ENCODE measurements at places on chromosomes 6 and 20. TPM values are rescaled to one million over a fixed set of nuclear protein-coding genes. Genes with fewer than 3 reads are reported as not detected.
A peak's percentile ranks its signal among the peaks of the same experiment; 100 is the strongest.

GHRH gene
- not detected for total RNA-seq

DNA sequence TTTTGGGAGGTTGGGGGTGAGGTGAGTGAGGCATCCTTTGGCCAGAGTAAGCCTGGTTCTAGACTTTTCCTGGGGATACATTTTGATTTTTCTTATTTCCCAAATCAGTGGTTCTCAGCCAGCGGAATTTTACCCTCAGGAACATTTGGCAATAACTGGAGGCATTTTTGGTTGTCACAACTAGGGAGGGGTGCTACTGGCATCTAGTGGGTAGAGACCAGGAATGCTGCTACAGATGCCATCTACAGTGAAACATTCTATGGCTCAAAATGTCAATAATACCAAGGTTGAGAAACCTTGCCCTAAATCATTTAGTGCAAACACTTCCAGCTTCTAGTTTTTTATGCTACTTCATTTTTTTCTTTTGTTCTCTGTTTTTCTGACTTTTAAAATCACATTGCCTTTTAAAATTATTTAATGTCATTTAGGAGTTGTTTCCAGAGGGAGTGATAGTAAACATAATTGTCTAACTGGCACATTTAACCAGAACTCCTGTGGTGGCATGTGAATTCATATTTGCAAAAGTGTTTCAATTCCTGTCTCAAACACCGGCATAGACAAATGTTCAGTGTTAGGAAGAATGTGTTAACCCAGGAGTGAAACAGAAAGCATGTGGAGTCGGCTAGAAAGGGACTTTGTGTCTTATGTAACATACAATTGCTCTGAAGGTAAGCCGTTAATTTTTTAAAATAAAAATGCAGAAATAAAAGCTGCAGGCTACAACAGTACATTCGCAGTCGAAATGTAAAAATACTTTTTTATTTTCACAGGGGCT, 59.0 kb downstream of the QRSL1 start:
- no peak overlapping the region for H3K27ac ChIP-seq
- H3K27me3 ChIP-seq, result no peaks in the 10 kb centered on the region
- H3K4me1 ChIP-seq, result peaks cover 2% of the 10 kb centered on the region
- H3K4me3 ChIP-seq, result no peak overlapping the region
- no peak for DNase-seq

DNA sequence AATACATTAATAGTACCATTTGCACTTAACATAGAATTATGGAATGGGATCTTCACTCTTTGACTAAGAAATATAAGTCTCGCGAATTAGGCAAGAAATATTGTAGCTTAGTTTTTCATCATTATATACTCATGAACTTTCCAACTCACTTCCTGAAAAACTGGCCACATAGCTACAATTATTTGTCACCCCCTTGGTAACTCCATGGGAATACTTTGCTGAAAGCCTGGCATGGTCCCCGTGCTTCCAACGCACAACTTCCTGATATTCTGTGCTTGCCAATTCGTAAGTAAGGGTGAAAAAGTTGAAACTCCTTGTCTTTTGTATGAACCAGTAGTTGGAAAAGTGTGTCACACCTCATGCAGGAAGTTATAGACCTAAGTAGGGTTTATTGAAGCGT, 23.7 kb upstream of the HLA-DQA1 start:
- no peaks in the 10 kb centered on the region for H3K27me3 ChIP-seq
- H3K4me3 ChIP-seq, result no peak overlapping the region
- H3K4me1 ChIP-seq, result no peaks in the 10 kb centered on the region
- no peak for DNase-seq
- H3K36me3 ChIP-seq, result no peaks in the 10 kb centered on the region
- H3K27ac ChIP-seq, result no peak overlapping the region

DNA sequence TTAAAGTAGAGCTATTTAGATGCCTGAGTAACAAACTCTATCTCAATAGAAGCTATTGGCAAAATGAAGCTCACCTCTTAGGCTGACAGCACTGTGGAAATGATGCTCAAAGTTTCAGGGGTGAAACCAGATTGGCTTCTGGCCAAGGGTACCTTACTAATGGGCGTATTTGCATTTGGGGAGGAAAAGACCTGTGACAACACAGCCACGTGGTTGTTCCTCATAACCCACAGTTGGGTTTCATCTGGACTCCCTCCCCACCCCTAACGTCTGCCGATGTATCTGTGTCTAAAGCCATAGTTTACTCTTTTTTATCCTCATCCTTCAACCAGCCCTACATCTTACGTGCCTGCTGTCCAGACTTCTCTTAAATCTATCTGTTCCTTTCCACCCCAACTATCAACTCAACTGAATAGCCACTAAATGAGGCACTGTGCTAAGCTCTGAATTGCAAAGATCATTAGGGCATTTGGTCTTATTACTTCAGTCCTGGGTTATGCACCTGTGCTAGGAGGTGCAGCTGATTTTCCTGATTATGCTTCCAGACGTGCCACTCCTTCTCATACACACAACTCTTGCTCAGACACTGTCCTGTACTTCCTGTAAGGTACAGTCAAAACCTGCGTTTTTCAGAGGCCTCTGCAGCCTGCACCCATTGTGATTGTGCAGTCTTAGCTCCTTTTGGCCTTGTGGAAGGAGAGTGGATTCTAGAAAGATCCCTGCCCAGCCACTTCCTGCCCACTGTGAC, 80.6 kb upstream of the ARMC2 start:
- H3K27ac ChIP-seq, result no peak overlapping the region
- no peaks in the 10 kb centered on the region for H3K4me1 ChIP-seq
- H3K27me3 ChIP-seq, result no peaks in the 10 kb centered on the region
- H3K36me3 ChIP-seq, result no peaks in the 10 kb centered on the region
- DNase-seq, result no peak
- H3K4me3 ChIP-seq, result no peak overlapping the region

FAM217A gene
- total RNA-seq, result not detected

DNA sequence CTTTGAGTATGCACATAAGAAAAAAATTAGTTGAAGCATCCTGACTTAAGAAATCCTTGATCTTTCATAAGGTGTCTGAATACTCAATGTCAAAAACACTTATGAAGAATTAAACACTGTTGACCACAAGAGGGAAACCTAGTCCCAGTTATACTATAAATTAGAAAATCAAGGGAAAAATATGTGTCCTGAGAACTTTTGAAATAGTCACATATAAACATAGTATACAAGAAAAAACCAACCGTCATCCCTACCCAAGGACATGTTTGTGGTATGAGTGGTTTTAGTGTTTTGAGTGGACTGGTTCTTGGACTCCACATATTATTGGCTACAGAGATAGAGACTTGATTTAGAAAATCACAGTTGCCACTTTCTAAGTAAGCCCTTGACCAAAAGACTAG, 7.6 kb upstream of the HLA-DRA start:
- DNase-seq, result no peak
- H3K4me3 ChIP-seq, result no peak overlapping the region
- no peaks in the 10 kb centered on the region for H3K36me3 ChIP-seq
- no peak overlapping the region for H3K27ac ChIP-seq

PHACTR3 gene
- 0.27 TPM for total RNA-seq

- no peak for DNase-seq
- no peaks in the 10 kb centered on the region for H3K27me3 ChIP-seq
- no peaks in the 10 kb centered on the region for H3K36me3 ChIP-seq
- H3K27ac ChIP-seq, result no peak overlapping the region
- H3K4me1 ChIP-seq, result no peaks in the 10 kb centered on the region
Observed at GRCh38 chr20:10784554-10785183, 110.9 kb upstream of the JAG1 start.

SMIM26 gene
- 51.5 TPM for total RNA-seq

DNA sequence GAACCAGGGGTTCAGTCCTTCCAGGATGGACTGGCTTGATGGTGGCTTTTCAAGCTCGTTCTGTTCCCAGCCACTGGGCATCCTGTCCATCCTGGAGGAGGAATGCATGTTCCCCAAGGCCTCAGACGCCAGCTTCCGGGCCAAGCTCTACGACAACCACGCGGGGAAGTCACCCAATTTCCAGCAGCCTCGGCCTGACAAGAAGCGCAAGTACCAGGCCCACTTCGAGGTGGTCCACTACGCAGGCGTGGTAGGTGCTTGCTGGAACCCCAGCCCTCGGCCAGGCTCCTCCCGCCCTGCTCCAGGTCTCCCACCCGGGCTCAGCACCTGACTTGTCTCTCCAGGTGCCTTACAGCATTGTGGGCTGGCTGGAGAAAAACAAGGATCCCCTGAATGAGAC, 34.0 kb downstream of the MYH7B start:
- H3K4me3 ChIP-seq, result no peak overlapping the region
- H3K4me1 ChIP-seq, result no peaks in the 10 kb centered on the region
- DNase-seq, result no peak
- H3K36me3 ChIP-seq, result no peaks in the 10 kb centered on the region

DNA sequence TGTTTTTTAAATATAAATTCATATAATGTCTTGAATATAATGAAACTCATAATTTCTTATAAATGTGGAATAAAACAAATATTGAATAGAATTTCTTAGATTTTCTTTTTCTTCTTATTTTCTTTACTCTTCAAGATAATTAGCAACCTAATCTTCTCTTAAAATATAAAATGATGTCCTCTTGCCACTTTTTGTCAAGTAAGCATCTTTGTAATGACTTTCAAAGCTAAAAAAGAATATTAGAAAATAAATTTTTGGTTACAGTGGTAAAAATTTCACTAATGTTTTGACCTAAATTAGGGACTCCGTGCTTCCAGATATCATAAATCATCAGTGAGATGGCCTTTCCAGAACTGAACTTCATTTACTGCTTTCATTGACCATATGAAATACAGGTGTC, 846.4 kb downstream of the FRK start:
- H3K36me3 ChIP-seq, result no peaks in the 10 kb centered on the region
- H3K27ac ChIP-seq, result no peak overlapping the region
- no peak for DNase-seq
- H3K27me3 ChIP-seq, result no peaks in the 10 kb centered on the region
- no peak overlapping the region for H3K4me3 ChIP-seq

CRISP3 gene
- not detected for total RNA-seq

GRCh38 chr20:39823224-39823623, 861.1 kb downstream of the DHX35 start:
- no peaks in the 10 kb centered on the region for H3K4me1 ChIP-seq
- H3K4me3 ChIP-seq, result no peak overlapping the region
- H3K27me3 ChIP-seq, result no peaks in the 10 kb centered on the region

DNA sequence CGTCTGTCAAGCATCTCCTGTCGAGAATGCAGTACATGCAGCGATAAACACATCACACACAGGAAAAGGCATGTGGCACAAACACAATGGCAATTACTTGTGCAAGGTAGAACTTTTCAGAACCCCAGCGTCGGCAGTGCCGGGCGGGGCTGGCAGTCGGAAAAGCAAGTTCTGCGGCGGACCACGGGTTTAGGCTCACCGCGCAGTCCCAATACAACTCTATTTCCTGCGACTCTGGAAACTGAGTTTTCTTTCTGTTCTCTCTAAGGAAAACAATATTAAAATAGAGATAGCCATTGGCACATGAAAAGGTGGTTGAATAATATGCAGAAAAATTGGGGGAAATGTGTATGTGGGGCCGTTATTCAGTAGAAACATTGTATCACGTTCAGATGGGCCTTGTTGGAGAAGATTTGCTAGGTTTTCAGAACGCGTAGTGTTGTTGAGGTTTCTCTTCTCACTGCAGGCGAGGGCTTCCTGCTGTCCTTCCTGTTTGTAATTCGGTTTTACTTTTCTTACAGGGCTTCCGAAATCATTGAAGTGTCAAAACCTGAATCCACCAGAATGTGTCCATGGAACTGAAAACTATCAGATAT, 369.5 kb downstream of the THBS2 start:
- H3K27ac ChIP-seq, result no peak overlapping the region
- DNase-seq, result no peak
- no peaks in the 10 kb centered on the region for H3K4me1 ChIP-seq

DNA sequence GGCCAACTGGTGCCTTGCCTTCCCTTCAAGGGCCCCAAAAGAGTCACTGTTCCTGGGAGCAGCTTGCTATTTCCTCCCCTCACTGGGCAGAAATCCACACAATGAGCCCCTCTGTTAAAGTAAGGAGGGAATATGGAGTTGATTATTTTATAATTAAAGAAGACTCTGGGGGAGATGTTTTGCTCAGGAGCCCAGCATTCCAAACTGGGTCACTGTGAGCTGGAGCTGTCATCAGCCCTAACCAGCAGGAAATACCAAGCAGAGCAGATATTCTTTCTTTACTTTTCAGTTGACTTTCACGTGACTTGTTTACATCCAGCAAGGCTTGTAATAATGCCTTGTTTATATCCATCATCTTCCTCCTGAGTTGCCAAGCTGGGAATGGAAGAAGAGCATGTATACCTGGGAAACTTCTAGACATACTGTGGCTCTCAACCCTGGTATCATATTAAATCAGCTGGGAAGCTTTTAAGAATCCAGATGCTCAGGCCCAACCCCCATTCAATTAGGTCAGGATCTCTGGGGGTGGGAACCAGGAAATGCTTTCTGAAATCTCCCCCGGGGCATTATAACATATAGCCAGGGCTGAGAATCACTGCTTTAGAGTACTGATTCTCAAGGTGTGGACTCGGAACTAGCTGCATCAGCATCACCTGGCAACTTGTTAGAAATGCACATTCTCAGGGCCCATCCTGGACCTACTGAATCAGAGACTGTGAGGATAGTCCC, 175.6 kb upstream of the MYLIP start:
- no peak for DNase-seq
- H3K36me3 ChIP-seq, result no peaks in the 10 kb centered on the region
- H3K27me3 ChIP-seq, result no peaks in the 10 kb centered on the region

DNA sequence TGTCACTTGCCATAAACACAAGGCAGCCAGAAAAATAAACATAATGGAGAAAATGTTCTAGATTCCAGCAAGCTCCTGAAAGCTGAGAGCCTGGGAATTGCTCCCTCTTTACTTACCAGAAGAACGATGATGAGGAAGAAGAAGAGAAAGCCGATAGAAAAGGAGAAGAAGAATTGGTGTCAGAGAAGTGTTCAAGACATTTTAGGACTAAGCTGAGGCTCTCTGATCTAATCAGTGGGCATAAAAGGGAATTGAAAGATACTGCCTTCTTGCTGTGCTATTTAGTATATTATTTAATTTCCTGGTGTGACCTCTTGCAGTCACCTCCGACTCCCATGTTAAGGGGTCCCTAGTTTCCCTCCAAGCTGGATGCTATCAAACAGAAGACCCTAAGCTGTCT, 316.6 kb upstream of the JARID2 start:
- DNase-seq, result no peak
- no peak overlapping the region for H3K27ac ChIP-seq
- no peaks in the 10 kb centered on the region for H3K4me1 ChIP-seq
- no peaks in the 10 kb centered on the region for H3K36me3 ChIP-seq
- no peak overlapping the region for H3K4me3 ChIP-seq

DNA sequence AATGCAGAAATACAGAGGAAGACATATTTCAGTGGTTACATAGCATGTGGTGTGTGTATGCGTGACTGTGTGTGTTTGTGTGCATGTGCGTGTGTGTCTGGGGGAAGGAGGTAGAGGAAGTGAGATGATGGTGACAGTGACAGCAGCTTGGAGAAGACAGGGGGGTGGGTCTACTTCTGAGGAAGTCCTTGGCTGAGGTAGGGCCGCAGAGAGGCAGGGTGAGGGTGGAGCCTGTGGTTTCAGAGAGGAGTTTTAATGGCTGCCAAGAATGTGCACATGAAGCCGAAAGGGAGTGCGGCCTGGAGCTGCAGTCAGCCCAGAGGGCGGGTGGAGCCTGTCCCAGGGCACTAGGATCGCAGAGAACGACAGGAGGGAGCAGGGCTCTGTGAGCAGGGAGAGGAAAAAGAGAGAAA, 22.7 kb upstream of the RNF24 start:
- H3K4me3 ChIP-seq, result no peak overlapping the region
- H3K36me3 ChIP-seq, result no peaks in the 10 kb centered on the region
- peak; percentile 88 for DNase-seq

KHDC1 gene
- 2.8 TPM for total RNA-seq

GRCh38 chr20:6868861-6869260, 101.4 kb downstream of the BMP2 start:
- no peaks in the 10 kb centered on the region for H3K4me1 ChIP-seq
- no peaks in the 10 kb centered on the region for H3K36me3 ChIP-seq
- no peak for DNase-seq
- H3K27me3 ChIP-seq, result no peaks in the 10 kb centered on the region
- H3K4me3 ChIP-seq, result no peak overlapping the region
